ENCODE measurements at places on chromosomes 16 and 17. TPM values are rescaled to one million over a fixed set of nuclear protein-coding genes. Genes with fewer than 3 reads are reported as not detected.

DNA sequence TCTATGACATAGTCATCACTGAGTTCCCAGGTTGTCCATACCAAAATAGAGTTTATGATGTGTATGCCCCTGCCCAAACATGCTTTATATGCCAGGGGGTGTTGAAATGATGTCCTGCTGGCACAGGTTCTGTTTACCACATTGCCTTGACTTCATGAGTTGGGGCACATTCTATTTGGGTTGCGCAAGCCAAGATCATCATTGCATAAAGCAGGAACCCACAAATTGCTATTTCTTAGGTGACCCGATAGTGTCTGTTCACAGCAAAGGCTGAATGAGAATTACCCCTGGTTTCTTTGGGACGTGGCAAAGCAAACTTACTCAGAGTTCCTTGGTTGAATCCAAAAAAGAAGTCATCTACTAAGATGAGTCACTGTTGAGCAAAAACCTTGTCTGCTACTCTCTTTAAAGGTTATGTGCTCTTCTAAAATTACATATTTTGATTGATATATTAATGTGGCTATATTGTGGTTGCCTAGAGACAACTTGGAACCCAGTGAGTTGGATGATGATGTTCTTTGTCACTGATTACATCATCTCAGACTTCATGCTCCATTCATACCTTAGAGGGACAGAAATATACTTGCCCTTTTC lies 912.6 kb upstream of the SOX9 start:
- H3K4me3 ChIP-seq: no peak overlapping the region
- no peak for DNase-seq
- no peak overlapping the region for H3K27ac ChIP-seq
- no peaks in the 10 kb centered on the region for H3K4me1 ChIP-seq
- no peaks in the 10 kb centered on the region for H3K27me3 ChIP-seq

GRCh38 chr17:64750891-64751677 lies 89.0 kb upstream of the SMURF2 start:
- no peak for DNase-seq
- H3K4me3 ChIP-seq: no peak overlapping the region
- H3K27ac ChIP-seq: no peak overlapping the region
- H3K36me3 ChIP-seq: no peaks in the 10 kb centered on the region

The XAF1 gene
- not detected for total RNA-seq

The UTS2R gene
- total RNA-seq: 8.3 TPM

The MT4 gene
- not detected for total RNA-seq

The TMEM114 gene
- not detected for total RNA-seq

DNA sequence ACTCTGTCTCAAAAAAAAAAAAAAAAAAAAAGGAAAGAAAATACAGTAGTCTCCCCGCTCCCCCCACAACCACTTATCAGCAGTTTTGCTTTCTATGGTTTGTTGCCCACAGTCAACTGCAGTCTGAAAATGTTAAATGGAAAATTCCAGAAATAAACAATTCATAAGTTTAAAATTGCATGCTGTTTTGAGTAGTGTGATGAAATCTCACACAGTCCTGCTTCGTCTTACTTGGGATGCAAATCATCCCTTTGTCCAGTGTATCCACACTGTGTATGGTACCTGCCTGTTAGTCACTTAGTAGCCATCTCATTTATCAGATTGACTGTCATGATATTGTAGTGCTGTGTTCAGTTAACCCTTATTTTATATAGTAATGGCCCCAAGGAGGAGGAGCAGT lies 41.5 kb downstream of the NF1 start:
- no peak for DNase-seq

DNA sequence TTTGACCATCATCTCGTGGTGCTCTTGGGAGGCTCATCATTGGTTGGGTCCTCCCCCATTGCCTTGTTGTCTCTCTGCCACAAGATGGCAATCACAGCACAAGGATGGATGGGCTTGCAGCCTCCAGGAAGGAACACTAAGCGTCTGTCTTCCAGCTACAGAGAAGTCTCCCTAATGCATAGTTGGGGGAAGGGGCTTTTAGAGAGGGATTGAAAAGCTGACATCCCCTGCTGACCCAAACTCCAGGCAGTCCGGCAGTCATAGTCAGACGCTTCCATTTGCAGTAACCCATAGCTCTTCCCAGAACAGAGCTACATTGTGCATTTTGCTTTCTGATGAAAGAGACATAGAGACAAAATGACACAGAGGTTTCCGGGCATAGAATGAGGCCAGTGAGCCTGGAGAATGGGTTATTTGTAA lies 111.4 kb downstream of the UTP18 start:
- no peak overlapping the region for H3K4me3 ChIP-seq
- H3K27me3 ChIP-seq: no peaks in the 10 kb centered on the region
- DNase-seq: peak; percentile 75

The PLEKHH3 gene
- total RNA-seq: 13.7 TPM

GRCh38 chr17:33225509-33225908 lies 67.6 kb downstream of the ASIC2 start:
- H3K27me3 ChIP-seq: peaks cover 5% of the 10 kb centered on the region
- H3K27ac ChIP-seq: no peak overlapping the region
- no peaks in the 10 kb centered on the region for H3K4me1 ChIP-seq
- H3K36me3 ChIP-seq: no peaks in the 10 kb centered on the region

DNA sequence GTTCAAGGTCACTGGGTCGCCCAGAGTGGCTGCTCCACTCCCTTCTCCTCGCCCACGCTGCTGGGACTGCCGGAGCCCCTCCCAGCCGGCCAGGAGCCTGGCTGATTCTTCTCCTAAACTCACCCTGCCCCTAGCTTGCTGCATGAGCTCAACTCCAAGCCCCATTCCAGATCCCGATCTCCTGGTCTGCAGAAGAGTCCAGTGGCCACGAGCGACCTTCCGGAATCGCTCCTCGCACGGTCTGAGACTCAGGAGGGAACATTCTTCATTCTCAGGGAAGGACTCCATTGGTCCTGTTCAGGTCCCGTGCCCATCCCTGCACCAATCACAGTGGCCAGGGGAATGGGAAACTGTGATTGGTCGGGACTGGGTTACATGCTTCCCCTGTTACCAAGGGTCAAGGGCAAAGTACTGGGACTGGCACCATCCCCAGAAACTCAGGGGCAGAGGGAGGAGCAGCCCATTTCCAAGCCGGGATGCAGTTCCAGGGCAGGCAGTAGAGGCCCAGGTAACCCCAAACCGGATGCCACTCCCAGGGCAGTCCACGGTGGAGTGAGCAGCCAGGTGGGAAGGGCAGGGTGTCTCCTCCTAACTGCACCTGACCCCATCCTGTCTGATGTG lies 24.5 kb upstream of the CIBAR2 start:
- no peaks in the 10 kb centered on the region for H3K36me3 ChIP-seq
- peak overlapping the region; percentile 99 for H3K27ac ChIP-seq
- peak; percentile 97 for DNase-seq
- peaks cover 16% of the 10 kb centered on the region for H3K4me1 ChIP-seq
- H3K27me3 ChIP-seq: no peaks in the 10 kb centered on the region
- H3K4me3 ChIP-seq: peak overlapping the region; percentile 61

- no peaks in the 10 kb centered on the region for H3K27me3 ChIP-seq
- H3K36me3 ChIP-seq: no peaks in the 10 kb centered on the region
- no peak overlapping the region for H3K4me3 ChIP-seq
Observed at GRCh38 chr16:86344881-86345280, 165.4 kb upstream of the FOXF1 start.

DNA sequence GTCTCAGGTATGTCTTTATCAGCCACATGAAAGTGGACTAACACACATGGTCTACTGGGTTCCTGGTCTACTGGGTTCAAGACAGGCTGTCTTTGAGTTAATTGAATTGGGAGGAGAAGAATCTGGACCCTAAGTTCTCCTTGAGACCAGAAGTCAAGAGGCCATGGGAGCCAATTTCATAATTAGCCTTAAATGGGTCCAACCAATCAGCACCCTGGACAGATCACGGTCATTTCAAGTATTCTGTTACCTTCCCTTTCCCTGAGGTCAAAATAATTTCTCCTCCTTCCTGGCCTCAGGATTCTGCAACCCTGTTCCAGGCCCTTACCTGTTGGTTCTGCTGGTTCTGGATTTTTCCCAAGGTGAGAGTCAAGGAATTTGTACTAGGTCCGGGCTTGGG lies 23.8 kb downstream of the OSBPL7 start:
- DNase-seq: no peak
- no peaks in the 10 kb centered on the region for H3K4me1 ChIP-seq
- H3K27me3 ChIP-seq: 0 out of 2 replicates have a peak, but pooled peaks cover 3% of the 10 kb centered on the region
- H3K27ac ChIP-seq: no peak overlapping the region

DNA sequence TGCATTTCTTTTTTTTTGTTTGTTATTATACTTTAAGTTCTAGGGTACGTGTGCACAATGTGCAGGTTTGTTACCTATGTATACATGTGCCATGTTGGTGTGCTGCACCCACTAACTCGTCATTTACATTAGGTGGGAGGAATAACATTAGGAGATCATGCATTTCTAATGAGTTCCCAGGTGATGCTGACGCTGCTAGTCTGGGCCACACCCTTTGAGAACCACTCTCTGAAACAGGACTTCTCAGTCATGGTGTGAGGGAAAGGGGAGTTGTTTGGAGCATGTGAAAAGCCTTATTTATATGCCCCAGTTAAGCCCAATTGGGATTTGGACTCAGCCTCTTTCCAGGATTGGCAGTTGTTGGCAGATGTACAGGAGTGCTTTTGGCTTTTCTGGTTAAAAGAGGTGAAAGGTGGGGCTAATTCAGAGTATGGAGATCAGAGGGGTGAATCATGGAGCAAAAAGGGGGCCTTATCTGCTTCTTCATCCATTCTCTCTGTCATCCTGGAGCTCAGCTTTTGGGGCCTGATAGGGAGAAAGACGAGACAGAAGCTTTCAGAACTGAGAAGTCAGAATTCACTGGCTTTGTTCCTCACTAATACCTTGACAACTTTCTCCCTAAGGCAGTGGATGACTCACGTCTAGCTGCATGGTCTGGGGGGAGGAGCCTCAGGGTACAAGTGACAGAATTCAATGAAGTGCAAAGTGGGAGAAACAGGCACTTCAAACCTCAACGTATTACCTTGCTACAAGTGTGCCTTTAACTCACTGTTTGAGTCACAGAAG lies 180.0 kb upstream of the CACNG3 start:
- H3K4me1 ChIP-seq: no peaks in the 10 kb centered on the region
- no peaks in the 10 kb centered on the region for H3K36me3 ChIP-seq
- no peak overlapping the region for H3K27ac ChIP-seq
- no peak overlapping the region for H3K4me3 ChIP-seq

The CMTM1 gene
- 6.6 TPM for total RNA-seq

DNA sequence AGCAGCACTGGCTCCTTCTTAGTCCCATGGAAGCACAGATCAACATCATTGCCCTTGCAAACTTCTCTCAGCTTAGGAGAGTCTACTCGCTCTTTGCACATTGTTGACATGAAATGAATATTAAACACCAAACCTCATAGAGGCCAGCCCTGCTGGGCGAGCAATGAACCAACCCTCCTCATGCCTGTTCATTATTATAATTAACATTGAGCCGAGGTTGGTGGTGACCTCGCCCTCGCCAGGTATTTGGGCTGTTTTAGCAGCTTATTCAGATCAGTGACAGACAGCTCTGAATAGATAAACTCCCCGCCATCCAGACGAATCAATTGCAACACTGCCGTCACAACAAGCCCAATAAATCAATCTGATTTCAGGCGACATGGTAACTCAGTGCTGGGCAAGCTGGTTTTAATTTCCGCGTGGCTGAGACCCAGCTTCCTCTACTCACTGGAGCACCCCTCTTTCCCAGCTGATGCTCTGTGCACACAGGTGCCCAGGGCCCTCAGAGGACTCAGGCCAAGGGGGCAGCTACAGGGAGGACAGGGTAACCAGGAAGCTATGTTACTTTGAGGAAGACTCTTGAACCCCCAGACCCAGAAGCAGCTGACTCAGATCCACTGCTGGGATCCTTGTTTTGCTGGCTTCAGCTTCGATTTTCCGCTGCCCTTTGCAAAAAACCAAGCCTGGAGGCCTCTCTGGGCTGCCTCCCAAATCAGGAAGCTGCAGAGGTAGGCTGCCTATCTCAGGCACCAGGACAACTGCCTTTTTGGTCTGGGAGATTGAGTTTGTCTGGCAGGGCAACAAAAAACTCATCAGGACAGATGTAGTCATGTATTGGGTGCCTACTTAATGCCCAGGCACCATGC lies 10.7 kb upstream of the SEZ6 start:
- no peaks in the 10 kb centered on the region for H3K27me3 ChIP-seq
- H3K27ac ChIP-seq: no peak overlapping the region
- no peaks in the 10 kb centered on the region for H3K36me3 ChIP-seq
- no peak overlapping the region for H3K4me3 ChIP-seq

GRCh38 chr16:19497176-19497575 lies 24.7 kb downstream of the GDE1 start:
- H3K27me3 ChIP-seq: no peaks in the 10 kb centered on the region
- no peak for DNase-seq
- H3K36me3 ChIP-seq: peaks cover 5% of the 10 kb centered on the region
- no peak overlapping the region for H3K4me3 ChIP-seq
- no peaks in the 10 kb centered on the region for H3K4me1 ChIP-seq

The KRT28 gene
- total RNA-seq: not detected
